Tibial nerve (tissue), 4 donors: ENCODE measurements at places on chromosomes 7 and 10. TPM values are rescaled to one million over a fixed set of nuclear protein-coding genes. Genes with fewer than 3 reads are reported as not detected.

The SORBS1 gene
- total RNA-seq, result 544 TPM

The SFTPA1 gene
- total RNA-seq, result not detected

The LRRC18 gene
- total RNA-seq, result not detected

DNA sequence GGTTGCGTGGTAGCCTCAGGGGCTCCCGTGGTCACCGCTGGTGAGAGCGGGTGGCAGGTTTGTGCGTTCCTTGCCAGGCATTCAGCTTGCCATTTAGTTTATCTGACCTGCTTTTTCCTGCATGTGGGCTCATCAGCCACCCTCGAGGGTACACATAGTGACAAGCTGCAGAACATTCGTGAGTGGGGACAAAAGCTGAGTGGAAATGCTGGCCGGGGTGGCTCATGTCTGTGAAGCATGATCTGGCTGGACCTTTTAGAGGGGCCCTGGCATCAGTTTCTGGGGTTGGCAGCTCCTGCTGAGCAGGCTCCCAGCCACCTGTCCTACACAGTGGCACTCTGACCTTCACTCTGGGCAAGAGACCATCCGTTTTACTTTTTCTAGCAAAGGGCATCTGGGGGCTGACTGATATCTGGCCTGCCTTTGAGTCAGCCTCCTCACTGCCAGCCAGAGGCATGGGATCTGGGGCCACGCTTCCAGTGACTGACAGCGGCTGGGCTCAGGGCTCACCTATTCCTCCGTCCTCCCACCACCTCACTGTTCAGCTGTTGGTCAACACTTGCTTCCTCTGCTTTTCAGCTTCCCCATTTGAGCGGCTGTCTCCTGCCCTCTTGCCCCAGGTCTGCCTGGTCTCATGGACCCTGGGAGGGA is 75.0 kb downstream of the LANCL2 start:
- DNase-seq, result no peak

The RET gene
- 0.21 TPM for total RNA-seq

GRCh38 chr7:80087051-80087770 is 47.4 kb upstream of the GNAI1 start:
- DNase-seq, result no peak
